Putamen (tissue), 1 donor: ENCODE measurements at places on chromosomes 11 and 22.

DNA sequence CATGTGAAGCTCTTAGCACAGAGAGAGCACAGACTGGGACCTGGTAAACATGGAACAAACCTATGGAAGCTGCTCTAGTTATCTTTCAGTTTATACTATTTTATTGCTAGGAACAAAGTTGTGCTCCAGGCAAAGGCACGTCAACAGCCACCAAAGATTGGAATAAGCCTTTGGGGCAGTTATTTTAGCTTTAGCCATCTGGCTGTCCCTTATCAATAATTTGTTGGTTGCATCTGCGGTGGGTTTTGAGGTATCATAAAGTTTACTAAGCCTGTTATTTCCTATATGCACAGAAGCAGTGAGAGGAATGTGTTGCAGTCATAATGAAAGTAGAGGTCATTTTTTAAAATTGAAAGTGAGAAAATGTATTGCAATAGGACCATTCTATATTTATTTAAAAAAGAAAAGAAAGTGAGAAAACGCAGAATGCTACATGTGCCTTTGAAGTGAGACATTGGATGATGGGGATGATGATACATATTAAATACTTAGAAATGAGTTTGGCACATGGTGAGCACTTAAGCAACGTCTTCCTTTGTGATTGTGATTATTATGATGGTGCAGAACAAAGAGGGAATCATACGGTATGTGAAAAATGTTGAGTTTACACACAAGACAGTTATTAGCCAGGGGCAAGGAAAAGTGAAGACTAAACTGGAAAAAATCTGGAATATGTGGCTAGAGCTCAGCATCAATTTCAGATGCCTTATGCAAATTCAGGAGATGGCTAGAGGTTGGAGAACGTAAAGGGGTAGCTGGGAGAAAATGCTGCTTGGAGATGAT is 58.3 kb downstream of the PRR5L start:
- no peak for DNase-seq

DNA sequence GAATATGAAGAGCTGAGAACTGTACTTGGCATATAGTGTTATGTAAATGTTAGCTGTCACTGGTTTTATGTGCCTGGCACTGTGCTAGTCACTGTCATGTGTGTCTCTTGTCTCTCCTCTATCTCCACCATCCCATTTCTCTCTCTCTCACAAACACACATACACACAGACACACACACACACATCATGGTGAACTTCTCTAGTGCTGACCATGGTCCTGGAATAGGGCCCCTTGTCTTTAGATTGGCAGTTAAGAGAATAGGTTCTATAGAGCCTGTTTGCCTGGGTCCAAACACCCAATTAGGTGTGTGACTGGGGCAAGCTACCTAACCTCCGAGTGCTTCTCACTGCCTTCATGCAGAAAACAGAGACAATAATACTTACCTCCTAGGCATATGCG is 109.7 kb upstream of the NARS2 start:
- DNase-seq = no peak

- DNase-seq = no peak
Measured at GRCh38 chr11:102920118-102920684, 35.3 kb downstream of the MMP13 start.

DNA sequence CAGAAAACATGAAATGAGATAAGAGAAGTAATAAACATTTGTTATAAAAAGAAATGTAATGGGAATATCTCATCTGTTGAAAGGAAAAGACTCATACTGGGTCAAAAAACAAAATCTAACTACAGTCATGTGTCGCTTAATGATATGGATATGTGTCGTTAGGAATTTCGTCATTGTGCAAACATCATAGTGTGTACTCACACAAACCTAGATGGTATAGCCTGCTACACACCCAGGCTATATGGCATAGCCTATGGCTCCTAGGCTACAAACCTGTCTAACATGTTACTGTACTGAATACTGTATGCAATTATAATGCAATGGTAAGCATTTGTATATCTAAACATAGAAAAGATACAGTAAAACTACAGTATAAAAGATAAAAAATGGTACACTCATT is 89.8 kb upstream of the ZC3H12C start:
- DNase-seq = no peak

GRCh38 chr11:73982595-73982989 is at the start of gene UCP2:
UCP2 (minus strand) TSS chr11:73982843; CDS start chr11:73978378, 4,465 bp downstream.
- DNase-seq = peak; percentile 77

DNA sequence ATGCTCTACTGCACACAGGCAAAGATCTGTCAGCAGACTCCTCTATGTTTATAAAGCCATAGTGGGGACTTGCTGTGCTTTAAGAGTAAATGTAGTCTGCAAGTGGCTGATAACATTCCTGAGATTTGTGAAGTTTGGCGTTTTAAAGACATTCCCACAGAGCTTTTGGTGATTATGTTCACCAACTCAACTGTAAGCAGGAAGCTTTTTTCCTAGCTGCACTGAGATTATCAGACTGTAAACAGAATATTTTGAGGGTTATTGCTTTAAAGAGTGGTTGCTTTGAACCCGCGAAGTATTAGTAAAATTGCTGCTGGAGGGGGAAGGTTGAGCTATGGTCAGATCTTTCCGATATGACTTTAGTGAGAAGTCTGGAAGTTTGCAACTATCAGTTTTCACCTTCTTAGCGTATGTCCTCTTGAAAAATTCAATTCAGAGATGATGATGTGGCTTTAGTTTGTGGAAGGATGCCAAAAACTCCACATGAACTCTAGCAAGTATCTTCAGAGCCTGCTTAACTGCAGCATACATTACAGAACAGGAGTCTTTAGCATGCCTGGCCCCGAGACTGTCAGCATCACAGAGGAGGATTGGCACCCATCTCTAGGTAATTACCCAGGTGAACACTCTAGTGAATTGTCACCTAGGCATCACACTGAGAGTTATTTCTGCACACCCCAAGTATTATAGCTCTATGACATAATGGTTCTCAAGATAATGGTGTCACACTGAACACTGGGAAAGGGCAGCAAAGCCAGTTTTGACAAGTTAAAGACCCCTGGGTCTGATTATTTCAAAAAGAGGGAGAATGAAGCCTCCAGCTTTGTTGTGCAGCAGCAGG is 89.9 kb downstream of the MTNR1B start:
- no peak for DNase-seq

- DNase-seq = peak; percentile 25
Measured at GRCh38 chr11:74611369-74611861, 19.0 kb downstream of the POLD3 start.

DNA sequence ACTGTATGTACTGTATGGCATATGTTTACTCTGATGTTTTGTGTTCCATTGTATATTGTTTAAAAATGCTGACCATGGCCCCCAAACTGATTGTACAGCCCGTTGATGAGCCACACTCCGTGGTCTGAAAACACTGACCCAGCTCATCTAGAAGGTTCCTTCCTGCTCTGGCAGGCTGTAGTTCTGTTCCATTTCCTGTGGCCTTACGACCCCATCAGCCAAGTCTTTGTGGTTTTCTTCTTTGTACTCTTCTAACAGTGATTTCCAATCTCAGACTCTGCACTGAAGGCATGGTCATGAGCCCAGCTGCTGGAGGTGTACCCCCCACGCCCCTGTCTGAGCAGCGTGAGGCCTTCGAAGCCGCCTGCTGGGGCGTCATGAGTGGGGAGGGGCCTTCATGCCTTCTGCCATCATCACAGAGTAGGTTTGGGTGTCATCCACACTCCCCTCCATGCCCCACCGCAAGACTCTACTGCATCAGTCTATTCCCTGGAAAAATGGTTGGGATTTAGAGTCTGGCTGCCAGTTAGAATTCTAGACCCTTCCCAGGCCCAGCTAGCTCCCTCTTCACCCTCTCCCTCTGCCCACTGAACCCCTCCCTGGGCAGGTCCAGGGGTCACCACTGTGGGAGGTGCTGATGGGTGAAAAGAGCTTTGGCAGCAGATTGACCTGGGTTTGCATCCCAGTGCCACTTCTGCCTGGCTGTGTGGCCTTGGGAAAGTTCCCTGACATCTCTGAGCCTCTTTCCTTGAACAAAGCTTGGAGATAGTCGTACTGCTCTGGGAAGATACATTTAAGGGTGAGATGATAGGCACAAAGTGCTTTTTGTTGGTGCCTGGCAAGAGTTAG is 11.3 kb upstream of the C11orf96 start:
- no peak for DNase-seq

DNA sequence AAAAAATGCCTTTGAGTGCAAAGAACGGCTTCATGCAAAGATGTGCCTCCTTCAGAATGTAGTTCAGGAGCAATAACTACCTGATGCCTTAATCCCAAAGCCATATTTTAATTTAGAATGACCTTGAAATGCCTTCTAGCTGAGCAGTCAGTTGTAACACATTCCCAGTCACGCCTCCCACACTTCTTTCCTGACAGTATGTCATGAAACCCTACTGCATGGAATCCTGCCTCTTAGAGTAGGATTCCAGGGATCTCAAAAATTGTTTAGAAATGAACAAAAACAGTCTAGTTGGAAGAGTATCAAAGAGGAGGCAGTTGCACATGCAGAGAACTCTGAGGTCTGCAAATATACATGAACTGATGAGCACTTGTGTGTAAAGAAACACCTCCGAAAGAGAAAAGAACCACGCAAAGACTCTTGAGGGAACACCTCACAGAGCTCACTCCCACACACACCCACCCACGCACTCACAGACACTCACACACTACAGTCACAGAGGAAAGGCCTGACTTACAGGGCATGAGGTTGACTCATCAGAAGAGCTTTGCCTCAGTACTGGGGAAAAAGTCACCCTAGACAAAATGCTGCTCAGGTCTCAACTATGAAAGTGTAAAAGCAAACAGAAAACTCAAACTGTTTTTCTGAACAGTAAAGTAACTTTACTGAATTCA is 77.4 kb downstream of the GGTLC2 start:
- DNase-seq = peak; percentile 78

DNA sequence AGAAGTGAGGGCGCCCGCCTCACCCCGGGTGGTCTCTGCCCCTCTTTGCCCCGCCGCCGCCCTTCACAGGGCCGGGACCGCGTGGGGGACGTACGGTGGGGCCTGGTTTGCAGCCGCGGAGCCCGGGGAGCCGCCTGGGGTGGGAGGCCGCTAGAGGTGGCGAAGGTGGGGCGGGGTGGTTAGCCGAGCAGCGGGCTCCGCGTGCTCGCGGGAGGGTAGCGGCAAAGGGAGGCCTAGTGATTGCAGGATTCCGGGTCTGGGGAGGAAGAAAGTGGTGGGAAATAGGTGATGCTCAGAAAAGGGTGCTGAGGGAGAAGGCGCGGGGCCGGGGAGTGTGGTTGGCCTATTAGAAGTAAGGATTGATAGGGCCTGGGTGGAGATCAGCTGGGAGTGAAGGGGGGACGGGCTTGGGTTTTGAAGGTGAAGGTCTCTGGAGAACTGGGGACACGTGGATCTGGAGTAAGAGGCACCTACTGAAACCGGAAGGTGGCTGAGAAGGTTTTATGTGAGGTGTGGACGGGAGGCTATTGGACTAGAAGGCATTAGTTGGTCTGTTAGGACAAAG is 571 bp downstream of the FAR1 start:
- no peak for DNase-seq

DNA sequence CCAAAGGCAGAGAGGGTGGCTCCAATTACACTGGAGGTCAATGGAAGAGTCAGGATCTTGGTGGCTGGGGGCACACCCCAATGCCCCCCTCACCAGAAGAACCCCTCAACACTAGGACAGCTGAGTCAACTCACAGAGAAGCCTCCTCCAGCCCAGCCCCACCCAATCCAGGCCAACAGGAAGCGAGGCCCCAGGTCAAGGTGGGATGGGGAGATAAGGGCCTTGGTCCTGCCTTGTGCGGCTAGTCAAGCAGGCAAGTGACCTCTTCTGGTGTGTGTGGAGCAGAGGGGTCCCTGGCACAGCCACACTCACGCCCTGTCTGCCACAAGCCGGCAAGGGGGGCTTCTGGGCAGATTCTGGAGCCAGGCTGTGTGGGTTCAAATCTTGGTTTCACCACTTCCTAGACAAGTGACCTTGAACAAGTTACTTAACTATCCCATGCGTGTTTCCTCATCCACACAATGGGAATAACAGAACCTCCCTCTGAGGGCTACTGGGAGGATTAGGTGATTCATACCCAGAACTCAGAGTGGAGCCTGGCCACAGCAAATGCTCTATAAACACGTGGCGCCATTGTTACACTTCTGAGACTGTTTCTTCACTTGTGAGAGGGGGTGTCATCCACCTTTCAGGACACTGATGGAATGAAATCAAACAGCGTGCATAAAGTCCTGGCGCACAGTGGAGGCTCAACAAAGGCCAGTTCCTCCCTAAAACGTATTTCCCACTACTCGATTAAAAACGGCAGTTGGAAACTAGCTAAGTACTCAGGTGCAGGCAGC is 3.2 kb downstream of the TTLL12 start:
- no peak for DNase-seq

GRCh38 chr11:131074573-131074972 is 158.3 kb upstream of the SNX19 start:
- no peak for DNase-seq

GRCh38 chr11:67382276-67383136 is 9.1 kb upstream of the CLCF1 start:
- peak; percentile 66 for DNase-seq

- no peak for DNase-seq
Measured at GRCh38 chr11:126992065-126992803, 8.3 kb downstream of the KIRREL3 start.

DNA sequence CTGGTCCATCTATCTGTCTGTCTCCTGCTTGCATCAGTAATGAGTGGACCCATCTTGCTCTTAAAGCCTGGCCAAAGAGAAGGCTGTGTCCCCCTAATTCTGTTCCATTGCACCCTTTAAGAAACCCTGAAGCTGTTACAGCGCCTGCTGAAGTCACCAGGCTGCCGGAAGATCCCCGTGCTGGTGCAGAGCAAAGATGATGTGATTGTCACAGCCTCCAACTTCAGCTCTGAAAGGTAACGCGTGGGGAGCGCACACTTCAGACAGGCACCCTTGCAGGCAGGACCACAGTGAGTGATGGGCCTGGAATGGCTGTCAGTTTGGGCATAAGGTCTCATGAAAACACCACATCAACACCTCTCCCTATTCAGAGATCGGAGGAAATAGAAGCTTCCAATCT is 18.4 kb downstream of the GTPBP1 start:
- DNase-seq = no peak

- DNase-seq = no peak
Measured at GRCh38 chr11:1034001-1034400, 2.5 kb downstream of the MUC6 start.

GRCh38 chr11:849951-850774 is 7.5 kb downstream of the TSPAN4 start:
- no peak for DNase-seq
